Sciatic nerve (tissue), 2 donors: ENCODE measurements at places on chromosomes 6 and 20. TPM values are rescaled to one million over a fixed set of nuclear protein-coding genes. Genes with fewer than 3 reads are reported as not detected.

DNA sequence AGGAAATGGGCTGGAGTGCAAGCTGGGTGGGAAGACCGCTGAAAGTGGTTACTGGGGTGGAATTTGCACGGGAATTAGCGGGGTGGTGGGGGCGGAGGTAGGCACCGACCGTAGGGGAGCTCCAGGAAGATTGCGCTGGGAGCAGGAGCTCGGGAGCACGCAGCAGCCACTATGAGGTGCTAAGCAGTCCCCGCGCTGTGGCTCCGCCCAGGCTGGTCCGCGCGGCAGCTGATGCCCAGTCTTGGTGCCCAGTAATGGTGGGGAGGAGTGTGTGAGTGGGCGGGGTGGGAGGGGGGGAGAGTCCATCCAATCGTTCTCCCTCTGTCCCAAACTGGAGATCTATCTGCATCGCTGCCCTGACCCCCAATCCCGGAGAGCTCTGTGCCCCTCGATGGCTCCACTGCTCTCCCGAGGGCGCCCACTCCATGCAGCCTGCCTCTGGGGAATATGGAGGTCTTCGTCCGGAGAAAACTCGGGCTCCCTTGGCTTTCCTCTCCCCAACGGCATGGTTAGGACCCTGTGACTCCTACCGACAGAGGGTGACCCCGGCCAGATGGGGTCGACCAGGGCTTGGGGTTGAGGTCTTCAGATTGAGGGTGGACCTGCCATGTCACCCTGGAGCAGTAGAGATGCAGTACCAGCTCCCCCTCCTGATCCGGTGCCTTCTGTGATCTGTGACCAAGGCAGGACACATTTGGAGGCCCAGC, 5.3 kb downstream of the TP53TG5 start:
- no peak for DNase-seq

DNA sequence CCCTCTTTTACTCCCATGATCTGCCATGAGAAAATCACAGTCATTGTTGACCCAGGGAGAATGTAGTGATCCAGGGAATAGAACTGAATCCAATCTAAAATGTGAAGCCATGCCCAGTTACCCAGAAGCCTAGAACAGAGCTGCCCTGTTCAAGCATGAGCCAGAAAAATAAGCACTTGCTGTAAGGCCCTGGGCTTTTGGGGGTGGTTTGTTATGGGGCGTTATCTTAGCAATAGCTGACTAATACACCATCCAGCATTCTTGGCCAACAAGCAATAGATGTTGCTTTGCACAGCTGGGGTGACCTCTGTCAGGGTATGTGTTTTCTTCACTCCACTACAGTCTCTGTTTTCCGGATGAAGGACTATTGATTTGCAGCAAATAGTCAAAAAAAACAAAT, 120.4 kb downstream of the ZFP64 start:
- no peak for DNase-seq

- no peak for DNase-seq
Observed at GRCh38 chr20:24810676-24811407, 138.2 kb upstream of the CST7 start.

MLIP gene
- total RNA-seq, result 396 TPM

DNA sequence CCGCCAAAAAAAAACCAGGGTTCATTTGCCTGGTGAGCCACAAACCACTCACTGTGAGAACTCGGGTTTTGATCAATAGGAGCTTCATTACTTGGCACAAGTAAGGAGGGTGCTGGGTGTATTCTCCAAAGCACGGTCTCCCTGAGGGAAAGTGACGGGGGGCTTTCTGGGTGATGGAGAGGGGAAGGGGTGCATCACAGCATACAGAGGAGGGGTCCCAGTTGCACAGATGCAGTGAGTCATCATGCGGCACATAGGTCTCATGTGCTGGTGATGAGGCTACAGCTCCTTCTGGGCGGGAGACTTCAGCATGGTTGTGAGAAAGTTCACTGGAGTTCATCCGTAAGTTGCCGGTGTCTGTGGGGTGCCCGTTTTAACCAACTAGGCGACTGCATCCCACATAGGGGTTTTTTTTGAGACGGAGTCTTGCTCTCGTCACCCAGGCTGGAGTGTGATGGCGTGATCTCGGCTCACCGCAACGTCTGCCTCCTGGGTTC, 36.2 kb downstream of the SUN5 start:
- no peak for DNase-seq

CNKSR3 gene
- total RNA-seq, result 22.2 TPM

- DNase-seq, result no peak
Observed at GRCh38 chr20:49354673-49355072, 76.8 kb upstream of the ZNFX1 start.

- DNase-seq, result peak; percentile 63
Observed at GRCh38 chr20:63736893-63737694, 630 bp downstream of the LIME1 start.

GRCh38 chr6:110828396-110828795, 13.1 kb upstream of the CDK19 start:
- DNase-seq, result no peak

DNA sequence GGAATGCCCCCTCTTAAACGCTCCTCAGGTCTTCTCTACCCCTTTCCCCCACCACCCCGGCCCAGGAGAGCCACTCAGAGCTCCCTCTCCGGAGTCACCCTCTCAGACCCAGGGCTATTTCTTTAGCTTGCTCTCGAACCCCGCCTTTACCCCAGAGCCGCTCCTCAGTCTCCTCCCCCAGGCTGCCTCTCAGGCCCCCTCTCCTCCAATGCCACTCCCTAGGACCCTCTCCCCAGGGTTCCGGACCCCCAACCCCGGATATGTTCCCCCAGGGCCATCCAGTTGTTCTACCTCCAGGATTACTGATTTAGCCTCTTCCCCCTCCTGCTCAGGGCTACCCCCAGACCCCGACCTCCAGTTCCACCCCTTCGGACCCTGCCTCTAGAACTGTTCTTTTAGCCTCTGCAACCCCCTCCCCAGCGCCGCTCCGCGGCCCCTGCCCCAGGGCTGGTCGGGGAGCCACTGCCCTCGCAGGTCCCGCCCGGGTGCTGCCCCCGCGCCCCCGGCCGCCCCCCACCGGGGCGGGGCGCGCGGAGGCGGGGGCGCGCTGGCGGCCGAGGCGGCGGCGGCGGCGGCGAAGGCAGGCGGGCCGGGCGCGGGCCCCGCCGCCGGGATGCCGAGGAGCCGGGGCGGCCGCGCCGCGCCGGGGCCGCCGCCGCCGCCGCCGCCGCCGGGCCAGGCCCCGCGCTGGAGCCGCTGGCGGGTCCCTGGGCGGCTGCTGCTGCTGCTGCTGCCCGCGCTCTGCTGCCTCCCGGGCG, at the start of gene MMP24:
TSS of gene MMP24 (plus strand) at position 565 of the 758 bp plus-strand sequence. CDS start at position 614, 49 bp downstream.
- DNase-seq, result no peak
